Central memory CD8-positive, alpha-beta T cell (primary cell): ENCODE measurements at places on chromosomes 13 and 19.
A peak's percentile ranks its signal among the peaks of the same experiment; 100 is the strongest.

GRCh38 chr13:112669881-112670499 is 19.8 kb upstream of the ATP11A start:
- H3K27ac ChIP-seq = no peak overlapping the region
- DNase-seq = no peak
- H3K4me3 ChIP-seq = no peak overlapping the region
- H3K27me3 ChIP-seq = peaks cover 30% of the 10 kb centered on the region
- no peaks in the 10 kb centered on the region for H3K4me1 ChIP-seq
- H3K36me3 ChIP-seq = no peaks in the 10 kb centered on the region

GRCh38 chr13:23654111-23655110 is 84.2 kb downstream of the TNFRSF19 start:
- H3K27ac ChIP-seq = no peak overlapping the region
- no peaks in the 10 kb centered on the region for H3K36me3 ChIP-seq
- no peak overlapping the region for H3K4me3 ChIP-seq
- H3K27me3 ChIP-seq = peaks cover 44% of the 10 kb centered on the region
- no peaks in the 10 kb centered on the region for H3K4me1 ChIP-seq

DNA sequence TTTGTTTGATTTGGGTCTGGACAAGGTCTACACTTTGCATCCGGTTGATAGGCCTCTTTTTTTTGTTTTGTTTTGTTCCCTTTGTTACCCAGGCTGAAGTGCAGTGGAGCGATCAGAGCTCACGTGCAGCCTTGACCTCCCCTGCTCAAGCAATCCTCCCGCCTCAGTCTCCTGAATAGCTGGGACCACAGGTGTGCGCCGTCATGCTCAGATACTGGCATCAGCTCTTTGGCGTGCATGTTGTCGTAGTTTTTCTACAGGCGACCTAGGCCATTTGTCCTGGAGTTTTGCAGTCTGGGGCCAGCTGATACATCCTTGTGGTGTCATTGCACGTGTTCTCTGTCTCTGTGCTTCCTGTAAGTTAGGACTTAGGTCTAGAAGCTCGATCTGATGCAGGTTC is 16.3 kb downstream of the PAK4 start:
- H3K4me3 ChIP-seq = no peak overlapping the region
- DNase-seq = no peak
- no peaks in the 10 kb centered on the region for H3K27me3 ChIP-seq
- peaks cover 1% of the 10 kb centered on the region for H3K36me3 ChIP-seq
- peaks cover 42% of the 10 kb centered on the region for H3K4me1 ChIP-seq

GRCh38 chr13:103883164-103883563 is 816.9 kb upstream of the SLC10A2 start:
- no peak overlapping the region for H3K27ac ChIP-seq
- no peaks in the 10 kb centered on the region for H3K27me3 ChIP-seq
- H3K36me3 ChIP-seq = no peaks in the 10 kb centered on the region
- no peaks in the 10 kb centered on the region for H3K4me1 ChIP-seq

DNA sequence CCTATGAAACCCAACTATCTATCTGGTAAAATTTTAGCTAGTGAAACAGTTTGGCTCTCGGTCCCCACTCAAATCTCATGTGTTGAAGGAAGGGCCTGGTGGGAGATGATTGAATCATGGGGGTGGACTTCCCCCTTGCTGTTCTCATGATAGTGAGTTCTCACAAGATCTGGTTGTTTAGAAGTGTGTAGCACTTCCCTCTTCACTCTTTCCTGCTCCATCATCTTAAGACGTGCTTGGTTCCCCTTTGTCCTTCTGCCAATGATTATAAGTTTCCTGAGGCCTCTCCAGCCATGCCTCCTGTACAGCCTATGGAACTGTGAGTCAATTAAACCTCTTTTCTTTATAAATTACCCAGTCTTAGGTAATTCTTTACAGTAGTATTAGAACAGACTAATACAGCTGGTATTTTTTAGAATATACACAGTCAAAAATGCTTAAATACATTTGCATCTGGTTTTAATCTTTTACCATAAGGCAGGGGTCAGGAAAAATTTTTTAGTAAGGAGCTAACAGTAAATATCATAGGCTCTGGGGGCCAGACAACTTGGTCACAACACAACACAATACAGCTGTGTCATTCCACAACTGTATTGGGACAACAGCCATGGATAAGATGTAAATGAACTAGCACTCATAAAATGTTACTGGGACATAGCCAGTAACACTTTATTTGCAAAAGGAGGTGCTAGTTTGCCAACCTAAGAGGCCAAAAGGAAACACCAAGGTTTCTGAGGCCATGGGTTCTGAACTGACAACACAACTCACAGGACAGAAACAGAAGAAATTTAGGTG is 24.3 kb downstream of the DZIP1 start:
- no peaks in the 10 kb centered on the region for H3K36me3 ChIP-seq
- no peak for DNase-seq
- H3K27ac ChIP-seq = no peak overlapping the region
- H3K4me1 ChIP-seq = no peaks in the 10 kb centered on the region
- peaks cover 66% of the 10 kb centered on the region for H3K27me3 ChIP-seq

GRCh38 chr19:11225172-11225571 is 14.2 kb upstream of the ANGPTL8 start:
- H3K27me3 ChIP-seq = peaks cover 8% of the 10 kb centered on the region
- no peak overlapping the region for H3K27ac ChIP-seq
- H3K36me3 ChIP-seq = no peaks in the 10 kb centered on the region
- no peaks in the 10 kb centered on the region for H3K4me1 ChIP-seq
- no peak overlapping the region for H3K4me3 ChIP-seq

GRCh38 chr13:26480246-26480855 is 77.1 kb upstream of the WASF3 start:
- H3K27ac ChIP-seq = no peak overlapping the region
- H3K36me3 ChIP-seq = peaks cover 4% of the 10 kb centered on the region
- H3K27me3 ChIP-seq = no peaks in the 10 kb centered on the region
- no peaks in the 10 kb centered on the region for H3K4me1 ChIP-seq
- no peak overlapping the region for H3K4me3 ChIP-seq
- DNase-seq = no peak

DNA sequence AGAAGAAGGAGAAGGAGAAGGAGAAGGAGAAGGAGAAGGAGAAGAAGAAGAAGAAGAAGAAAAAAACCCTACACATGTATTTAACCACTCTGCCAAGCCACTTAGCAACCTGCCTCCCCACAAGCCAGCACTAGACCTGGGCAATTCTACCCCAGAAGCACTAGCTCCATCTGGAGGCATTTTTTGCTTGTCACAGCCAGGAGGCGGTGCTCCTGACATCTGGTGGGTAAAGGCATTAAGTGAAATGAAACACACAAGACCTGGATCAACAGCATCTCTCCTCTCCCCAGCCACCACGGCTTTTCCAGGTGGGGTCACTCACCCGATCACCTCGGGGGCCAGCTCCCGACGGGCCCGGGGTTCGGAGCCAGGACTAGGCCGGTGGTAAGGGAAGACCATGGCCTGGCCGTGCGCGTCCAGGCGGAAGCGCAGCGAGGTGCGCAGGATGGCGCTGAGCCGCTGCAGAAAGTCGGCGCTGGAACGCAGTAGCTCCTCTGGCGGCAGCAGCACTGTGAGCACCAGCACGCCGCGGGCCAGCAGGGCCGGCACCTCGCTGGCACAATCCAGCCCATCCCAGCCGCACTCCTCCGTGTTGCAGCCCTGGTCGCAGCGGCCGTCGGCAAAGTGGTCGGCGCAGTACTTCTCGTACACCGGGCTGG is 26.9 kb downstream of the NOTCH3 start:
- H3K4me3 ChIP-seq = no peak overlapping the region
- peaks cover 4% of the 10 kb centered on the region for H3K36me3 ChIP-seq
- no peak for DNase-seq
- no peak overlapping the region for H3K27ac ChIP-seq
- peaks cover 7% of the 10 kb centered on the region for H3K4me1 ChIP-seq
- peaks cover 8% of the 10 kb centered on the region for H3K27me3 ChIP-seq

DNA sequence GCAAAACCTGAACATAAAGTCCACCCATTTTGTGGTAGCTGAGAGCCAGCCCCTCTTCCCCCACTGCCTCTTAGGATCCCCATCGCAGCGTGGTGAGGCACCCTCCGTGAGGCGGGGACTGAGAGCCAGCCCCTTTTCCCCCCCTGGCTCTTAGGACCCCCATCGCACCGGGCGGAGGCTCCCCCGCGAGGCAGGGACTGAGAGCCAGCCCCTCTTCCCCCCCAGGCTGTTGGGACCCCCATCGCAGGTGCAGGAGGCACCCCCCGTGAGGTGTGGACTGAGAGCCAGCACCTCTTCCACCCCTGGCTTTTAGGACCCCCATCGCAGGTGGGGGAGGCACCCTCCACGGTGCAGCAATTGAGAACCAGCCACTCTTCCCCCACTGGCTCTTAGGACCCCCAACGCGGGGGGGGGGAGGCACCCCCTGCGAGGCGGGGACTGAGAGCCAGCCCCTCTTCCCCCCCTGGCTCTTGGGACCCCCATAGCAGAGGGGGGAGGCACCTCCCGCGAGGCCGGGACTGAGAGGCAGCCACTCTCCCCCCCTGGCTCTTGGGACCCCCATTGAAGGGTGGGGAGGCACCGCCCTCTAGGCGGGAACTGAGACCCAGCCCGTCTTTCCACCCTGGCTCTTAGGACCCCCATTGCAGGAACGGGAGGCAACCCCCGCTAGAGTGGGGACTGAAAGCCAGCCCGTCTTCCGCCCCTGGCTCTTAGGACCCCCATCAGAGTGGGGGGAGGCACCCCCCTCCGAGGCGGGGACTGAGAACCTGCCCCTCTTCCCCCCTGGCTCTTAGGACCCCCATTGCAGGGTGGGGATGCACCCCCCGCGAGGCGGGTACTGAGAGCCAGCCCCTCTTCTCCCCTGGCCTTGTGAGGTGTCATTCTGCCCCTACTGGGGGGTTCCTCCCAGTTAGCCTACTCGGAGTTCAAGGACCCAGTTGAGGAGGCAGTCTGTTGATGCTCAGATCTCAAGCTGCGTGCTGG is 366.4 kb upstream of the SPRY2 start:
- H3K4me3 ChIP-seq = no peak overlapping the region
- no peaks in the 10 kb centered on the region for H3K27me3 ChIP-seq
- no peak for DNase-seq
- H3K27ac ChIP-seq = no peak overlapping the region
- H3K4me1 ChIP-seq = no peaks in the 10 kb centered on the region
- no peaks in the 10 kb centered on the region for H3K36me3 ChIP-seq

- H3K4me1 ChIP-seq = peaks cover 43% of the 10 kb centered on the region
- peak overlapping the region; percentile 38 for H3K27ac ChIP-seq
- H3K36me3 ChIP-seq = peaks cover 14% of the 10 kb centered on the region
- no peaks in the 10 kb centered on the region for H3K27me3 ChIP-seq
- H3K4me3 ChIP-seq = no peak overlapping the region
- no peak for DNase-seq
These were observed 4.7 kb downstream of the LRFN3 start for GRCh38 chr19:35940839-35941238.

DNA sequence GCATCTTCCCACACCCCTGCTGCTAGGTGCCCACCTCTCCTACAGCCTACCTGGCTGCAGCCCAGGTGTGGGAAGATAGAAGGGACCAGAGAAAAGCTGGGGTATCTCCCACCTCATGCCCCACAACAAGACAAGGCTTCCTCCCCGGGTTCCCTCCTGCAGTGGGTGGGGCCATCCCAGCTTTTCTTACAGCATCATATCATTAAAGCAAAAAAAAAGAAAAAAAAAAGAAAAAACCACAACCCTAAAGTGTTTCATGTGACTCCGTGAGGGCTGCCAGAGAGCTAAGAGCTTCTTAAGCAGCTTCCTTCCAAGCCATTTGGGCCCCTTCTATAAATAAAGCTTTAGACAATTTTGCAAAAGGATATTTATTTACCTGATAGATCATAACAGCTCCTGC is 455.4 kb upstream of the TSHZ3 start:
- no peaks in the 10 kb centered on the region for H3K36me3 ChIP-seq
- H3K4me3 ChIP-seq = no peak overlapping the region
- H3K4me1 ChIP-seq = no peaks in the 10 kb centered on the region
- no peak for DNase-seq
- H3K27ac ChIP-seq = no peak overlapping the region

DNA sequence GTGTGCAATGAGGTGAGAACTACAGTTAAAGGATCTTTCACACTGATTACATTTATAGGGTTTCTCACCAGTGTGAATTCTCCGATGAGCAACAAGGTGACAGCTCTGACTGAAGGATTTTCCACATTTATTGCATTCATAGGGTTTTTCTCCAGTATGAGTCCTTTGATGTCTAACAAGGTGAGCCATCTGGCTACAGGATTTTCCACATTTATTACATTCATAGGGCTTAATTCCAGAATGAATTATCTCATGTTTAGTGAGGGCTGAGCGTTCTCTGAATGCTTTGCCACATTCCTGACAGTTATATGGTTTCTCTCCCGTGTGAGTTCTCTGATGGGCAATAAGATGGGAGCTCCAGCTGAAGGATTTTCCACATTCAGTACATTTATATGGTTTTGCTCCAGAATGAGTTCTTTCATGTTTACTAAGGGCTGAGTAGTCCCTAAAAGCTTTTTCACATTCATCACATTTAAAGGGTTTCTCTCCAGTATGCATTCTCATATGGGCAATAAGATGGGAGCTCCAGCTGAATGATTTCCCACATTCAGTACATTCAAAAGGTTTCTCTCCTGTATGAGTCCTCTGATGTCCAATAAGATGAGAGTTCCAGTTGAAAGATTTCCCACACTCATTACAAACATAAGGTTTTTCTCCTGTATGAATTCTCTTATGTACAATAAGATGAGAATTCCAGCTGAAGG is 4.4 kb upstream of the C19orf18 start:
- H3K4me1 ChIP-seq = no peaks in the 10 kb centered on the region
- H3K36me3 ChIP-seq = peaks cover 15% of the 10 kb centered on the region

DNA sequence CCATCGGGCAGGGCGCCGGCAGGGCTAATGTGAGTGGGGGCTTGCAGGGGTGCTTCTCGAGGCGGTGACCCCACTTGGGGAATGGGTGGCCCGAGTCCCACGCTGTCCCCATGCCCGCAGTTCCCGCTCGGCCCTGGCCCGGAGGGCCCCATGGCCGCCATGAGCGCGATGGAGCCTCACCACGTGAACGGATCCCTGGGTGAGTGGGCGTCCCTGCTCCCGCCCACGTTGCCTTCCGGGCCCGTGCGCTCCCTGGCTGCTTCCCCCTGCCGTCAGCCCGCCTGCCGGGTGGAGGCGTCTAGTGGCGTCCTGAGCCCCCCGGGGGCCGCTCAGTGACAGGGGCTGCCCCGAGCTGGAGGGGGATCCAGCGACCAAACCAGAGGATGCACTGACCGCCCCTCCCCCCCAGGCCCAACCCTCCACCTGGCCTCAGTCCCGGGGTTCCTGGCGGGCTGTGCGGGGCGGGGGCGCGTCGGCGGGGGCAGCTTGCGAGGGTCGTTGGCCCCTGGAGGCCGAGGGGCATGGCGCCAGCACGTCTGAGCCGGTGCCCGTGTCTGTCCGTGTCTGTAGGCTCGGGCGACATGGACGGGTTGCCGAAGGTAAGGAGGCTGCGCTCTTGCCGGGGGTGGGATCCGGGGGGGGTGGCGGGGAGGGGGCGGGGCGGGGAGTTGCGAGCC is 4.8 kb downstream of the ISYNA1 start:
- no peaks in the 10 kb centered on the region for H3K27me3 ChIP-seq
- DNase-seq = no peak
- peaks cover 25% of the 10 kb centered on the region for H3K36me3 ChIP-seq
- peak overlapping the region; percentile 54 for H3K4me3 ChIP-seq

GRCh38 chr13:69959046-69959445 is 148.6 kb upstream of the ATXN8OS start:
- H3K4me1 ChIP-seq = no peaks in the 10 kb centered on the region
- H3K36me3 ChIP-seq = peaks cover 2% of the 10 kb centered on the region
- no peak overlapping the region for H3K4me3 ChIP-seq
- H3K27ac ChIP-seq = no peak overlapping the region
- no peaks in the 10 kb centered on the region for H3K27me3 ChIP-seq
- DNase-seq = no peak

GRCh38 chr19:9700229-9700981 is 25.5 kb upstream of the ZNF562 start:
- H3K36me3 ChIP-seq = no peaks in the 10 kb centered on the region
- peaks cover 6% of the 10 kb centered on the region for H3K4me1 ChIP-seq
- DNase-seq = no peak
- H3K4me3 ChIP-seq = no peak overlapping the region
- H3K27me3 ChIP-seq = peaks cover 11% of the 10 kb centered on the region
- H3K27ac ChIP-seq = no peak overlapping the region
